NCI-H1105 (cell line): ENCODE measurements at places on chromosomes 1 and 21.

DNA sequence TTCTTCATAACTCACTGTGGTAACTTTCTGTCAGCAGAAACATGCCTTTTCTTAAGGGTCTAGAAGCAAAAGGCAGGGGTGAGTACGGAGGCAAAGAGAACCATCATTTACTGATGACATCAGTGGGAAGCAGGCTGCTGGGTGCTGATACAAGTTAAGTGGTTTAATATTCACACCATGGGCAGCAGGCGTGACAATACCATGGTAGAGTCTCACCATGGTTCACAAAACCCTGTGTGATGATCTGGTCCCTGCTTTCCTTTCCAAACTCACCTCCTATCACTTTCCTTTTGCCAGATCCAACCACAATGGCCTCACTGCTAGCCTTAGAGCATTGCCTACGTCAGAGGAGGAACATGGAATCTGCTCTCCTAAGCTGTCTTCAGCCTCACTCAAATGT lies 8.7 kb downstream of the MAB21L3 start:
- DNase-seq = no peak

- DNase-seq = no peak
These were observed 39.8 kb downstream of the LHX4 start for GRCh38 chr1:180269645-180270529.

DNA sequence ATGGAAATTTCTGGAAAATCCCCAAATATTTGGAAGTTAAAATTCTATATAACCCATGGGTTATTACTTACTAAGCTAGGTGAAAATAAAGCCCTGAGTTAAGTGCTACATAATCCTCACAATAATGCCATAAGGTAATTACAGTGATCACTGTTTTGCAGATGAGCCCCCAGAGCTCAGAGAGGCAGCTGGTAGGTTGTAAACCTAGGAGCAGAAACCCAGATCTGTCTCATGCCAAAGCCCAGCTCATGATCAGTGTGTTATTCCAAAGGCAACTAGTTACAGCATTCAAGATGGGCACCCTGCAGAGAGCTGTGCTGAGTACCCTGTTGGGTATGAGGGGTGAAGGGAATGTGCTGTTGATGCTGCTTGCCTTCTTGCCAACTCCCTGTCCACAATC lies 10.8 kb upstream of the MYOG start:
- no peak for DNase-seq

GRCh38 chr1:246503341-246503740 lies 3.7 kb downstream of the SMYD3 start:
- no peak for DNase-seq

DNA sequence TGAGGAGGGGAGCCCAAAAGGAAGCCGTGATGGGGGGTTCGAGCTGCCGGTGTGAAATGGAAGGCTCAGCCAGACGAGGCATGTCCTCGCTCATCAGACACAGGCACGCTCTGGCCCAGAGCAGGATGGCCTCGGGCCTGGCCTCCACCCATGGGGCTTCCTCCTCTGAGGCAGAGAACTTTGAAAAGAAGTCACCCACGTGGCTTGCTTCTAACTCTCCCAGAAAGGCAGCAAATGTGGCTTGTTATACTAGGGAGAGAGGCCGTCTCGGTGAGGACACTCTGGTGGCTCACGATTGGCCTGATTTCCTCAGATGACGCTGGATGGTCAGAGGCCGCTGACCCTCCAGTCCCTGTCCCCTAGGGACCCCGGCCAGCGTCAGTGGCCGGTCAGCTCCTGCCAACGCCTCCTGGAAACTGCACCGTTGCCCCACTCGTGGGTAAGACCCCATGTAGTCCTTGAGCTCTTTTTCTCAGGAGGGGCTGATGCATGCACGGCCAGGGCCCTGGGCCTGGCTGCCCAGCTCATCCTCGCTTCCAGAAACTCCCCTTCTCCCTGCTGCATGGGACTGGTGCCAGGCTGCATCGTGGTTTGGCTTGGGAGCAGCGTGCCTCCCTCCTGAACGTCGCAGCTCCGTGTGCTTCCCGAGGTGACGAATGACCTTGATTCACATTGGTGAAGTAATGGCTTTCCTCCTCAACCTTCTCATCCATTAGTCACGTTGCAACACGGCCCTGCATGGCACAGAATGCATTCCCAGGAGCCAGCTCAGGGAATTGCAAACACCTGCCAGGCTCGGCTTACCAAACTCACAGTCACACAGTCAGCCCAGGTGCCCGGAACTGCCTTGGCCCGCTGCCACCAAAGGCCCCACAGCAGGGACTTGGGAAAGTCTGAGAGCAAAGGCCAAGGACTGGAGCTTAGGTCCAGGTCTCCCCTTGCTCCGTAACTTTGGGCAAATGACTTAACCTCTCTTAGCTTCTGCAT lies 58.8 kb downstream of the TOMM20 start:
- peak; percentile 62 for DNase-seq

- no peak for DNase-seq
These were observed 36.2 kb upstream of the C1QA start for GRCh38 chr1:22600071-22600816.

DNA sequence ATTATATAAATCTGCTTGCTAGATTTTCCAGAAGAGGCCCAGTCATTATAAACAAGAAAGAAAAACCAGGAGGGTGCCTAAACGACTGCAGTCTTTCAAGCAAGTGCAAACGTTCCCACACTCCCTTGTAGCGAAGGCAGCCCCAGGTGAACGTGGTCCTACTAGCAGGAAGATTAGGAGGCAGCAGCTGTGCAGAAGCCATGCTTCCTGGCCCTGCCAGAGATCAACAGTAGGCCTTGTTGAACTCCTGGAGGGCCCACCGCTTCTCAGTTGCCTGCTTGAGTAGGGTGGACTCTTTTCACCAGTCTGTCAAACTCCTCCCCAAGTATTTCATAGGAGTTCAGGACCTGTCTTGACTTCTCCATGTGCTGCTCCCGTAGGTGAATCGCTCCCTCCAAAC lies 163.0 kb upstream of the GORAB start:
- DNase-seq = no peak

DNA sequence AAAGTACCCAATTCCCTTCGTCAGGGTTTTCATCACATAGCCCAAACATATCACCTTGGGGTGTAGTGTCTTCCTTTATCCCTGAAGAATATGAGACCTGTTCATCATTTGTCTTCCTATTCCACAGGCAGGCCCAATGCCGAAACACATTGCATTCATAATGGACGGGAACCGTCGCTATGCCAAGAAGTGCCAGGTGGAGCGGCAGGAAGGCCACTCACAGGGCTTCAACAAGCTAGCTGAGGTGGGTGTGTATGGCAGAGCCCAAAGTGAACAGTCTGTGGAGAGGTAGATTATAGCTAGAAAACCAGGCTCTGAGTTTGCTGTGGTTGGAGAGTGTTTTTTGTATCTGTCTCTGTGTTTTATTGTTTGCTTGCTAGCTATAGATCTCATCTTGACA lies 5.9 kb downstream of the DHDDS start:
- DNase-seq = no peak

GRCh38 chr1:60813071-60813470 lies 269.3 kb upstream of the NFIA start:
- no peak for DNase-seq

DNA sequence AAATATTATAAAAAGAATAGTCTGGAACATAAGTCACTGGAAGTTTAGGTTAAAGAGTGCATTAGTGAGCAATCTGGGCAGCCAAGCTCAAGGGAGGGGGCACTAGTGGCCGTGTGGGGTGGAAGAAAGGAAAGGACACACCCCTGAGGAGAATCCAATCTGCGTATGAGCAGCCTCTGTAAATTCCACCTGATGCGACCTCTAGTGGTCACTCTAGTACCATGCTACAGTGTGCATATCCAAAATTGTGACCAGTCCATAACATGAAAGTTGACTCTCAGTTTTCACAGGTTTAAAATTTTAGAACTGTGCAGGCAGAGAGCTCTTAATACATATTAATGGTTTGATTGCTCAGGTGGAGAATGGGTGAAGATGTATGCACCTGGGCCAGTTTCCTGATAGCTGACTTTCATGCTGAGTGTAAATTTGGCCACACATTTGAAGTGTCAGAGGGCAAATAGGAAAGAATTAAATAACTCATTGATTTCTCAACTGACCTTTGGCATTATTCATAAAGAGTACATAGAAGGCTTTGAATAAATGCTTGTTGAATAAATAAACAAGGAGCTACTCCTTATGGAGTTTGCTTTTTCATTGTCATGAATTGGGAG lies 105.9 kb upstream of the C21orf91 start:
- peak; percentile 59 for DNase-seq

DNA sequence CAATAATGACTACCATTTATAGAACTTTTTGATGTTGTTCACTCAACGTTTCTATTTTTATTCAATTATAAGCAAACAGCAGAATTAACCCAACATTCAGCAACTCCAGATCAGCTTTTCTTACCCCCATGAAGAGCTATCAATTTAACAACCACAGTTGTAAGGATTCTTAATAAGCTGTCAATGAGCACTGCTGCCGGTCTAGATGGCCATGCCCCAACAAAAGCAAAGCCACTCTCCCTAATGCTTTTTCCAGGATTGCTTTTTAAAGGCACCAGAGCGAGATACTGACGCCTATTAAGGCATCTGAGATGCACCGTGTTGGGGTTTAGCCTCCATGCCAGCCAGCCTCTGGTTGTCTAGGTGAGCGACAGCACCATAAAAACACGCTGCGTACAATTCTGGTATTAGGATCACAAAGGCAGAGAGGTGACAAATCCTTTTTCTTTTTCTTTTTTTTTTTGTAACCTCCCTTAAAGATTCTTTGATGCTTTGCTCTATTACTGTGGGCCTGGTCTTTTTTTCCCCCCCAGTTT lies 39.5 kb downstream of the PTPRC start:
- no peak for DNase-seq

DNA sequence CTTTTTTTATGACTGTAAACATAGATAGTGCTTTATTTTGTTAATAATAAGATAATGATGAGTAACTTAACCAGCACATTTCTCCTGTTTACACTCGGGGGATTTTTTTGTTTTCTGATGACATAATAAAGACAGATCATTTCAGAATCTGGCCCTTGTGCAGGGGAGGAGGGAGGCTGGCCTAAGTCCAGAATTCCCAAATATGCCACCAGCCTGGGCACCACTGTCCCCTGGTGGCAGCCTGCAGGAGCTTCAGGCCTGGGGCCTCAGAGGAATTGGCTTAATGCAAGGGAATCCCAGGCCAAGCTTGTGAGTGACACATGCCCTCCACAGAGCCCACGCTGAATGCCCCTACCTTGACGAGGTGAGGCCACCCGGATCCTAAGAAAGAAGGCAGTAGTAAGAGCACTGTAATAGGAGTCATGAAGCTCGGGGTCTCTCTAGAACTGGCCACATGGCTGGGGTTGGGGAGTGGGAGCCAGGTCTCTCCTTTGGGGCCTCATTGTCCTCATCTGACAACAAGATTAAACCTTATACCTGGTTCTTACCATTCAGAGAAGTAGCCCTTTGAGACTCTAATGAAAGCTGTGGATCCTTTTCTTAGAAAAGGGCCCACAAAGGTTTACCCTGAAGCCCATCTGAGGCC lies 24.1 kb downstream of the ETNK2 start:
- DNase-seq = peak; percentile 63

DNA sequence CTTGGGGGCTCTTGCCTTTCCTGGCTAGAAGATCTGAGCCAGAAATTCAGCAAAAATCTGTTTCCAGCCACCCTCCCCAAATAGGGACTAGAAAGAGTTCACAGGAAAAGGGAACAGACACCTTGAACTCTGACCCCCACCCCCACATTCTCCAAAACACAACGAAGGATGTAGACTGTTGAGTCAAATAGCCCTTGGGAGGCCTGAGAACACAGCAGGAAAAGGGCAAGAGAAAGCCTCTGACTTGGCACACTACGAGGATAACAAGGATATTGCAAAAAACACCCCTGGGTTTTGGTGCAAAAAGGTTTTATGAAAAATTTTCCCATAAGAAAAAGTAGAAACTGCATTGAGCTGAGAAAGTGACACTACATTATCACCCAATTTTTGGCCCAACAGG lies 1.9 kb upstream of the YRDC start:
- DNase-seq = no peak
